ENCODE measurements at places on chromosomes 1 and 21. TPM values are rescaled to one million over a fixed set of nuclear protein-coding genes. Genes with fewer than 3 reads are reported as not detected.

- no peak for DNase-seq
These were observed 31.0 kb downstream of the FOXD2 start for GRCh38 chr1:47468709-47469389.

GRCh38 chr1:202143768-202144401, 652 bp downstream of the ARL8A start:
- DNase-seq, result no peak

DNA sequence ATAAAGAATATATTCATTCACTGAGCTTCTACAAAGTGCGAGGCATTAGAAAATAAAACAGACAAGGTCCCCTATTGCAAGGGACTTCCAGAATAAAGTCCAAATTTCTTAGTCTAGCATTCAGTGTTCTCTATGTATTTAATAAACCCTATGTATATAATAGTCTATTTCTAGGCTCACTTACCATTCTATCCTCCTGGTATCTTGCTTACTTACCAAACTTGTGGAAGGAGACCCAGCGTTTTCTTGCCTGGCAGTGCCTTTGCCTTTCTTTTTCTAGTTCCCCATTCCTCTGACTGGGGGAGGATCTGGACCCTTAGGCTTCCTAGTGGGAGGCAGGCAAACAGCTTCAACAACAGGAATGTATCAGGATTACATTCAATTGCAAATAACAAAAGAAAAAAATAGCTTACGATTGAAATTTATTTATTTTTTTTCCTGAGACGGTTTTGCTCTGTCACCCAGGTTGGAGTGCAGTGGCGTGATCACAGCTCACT, 690 bp upstream of the RNF19B start:
- DNase-seq, result no peak

PADI2 gene
- not detected for polyA plus RNA-seq

GRCh38 chr1:200674838-200675587, 5.3 kb upstream of the DDX59 start:
- DNase-seq, result no peak

DNA sequence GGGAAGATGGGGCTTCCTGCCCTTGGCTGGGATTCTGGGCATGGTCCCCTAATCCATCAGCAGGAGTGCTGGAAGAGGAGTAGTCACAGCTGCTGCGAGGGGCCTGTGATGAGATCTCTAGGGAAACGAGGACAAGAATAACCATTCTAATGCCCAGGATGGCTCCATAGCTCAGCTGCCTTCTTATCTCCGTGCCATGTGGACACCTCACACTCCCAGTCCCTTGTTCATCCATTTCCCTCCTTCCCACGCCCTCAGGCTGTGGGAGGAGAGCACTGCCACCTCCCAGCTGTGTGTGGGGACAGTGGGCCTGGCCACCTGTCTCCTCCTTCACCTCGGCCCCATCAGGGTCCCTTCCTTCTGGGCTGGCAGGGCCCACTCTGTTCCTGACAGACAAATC, 16.1 kb upstream of the ETV3 start:
- DNase-seq, result no peak

DNA sequence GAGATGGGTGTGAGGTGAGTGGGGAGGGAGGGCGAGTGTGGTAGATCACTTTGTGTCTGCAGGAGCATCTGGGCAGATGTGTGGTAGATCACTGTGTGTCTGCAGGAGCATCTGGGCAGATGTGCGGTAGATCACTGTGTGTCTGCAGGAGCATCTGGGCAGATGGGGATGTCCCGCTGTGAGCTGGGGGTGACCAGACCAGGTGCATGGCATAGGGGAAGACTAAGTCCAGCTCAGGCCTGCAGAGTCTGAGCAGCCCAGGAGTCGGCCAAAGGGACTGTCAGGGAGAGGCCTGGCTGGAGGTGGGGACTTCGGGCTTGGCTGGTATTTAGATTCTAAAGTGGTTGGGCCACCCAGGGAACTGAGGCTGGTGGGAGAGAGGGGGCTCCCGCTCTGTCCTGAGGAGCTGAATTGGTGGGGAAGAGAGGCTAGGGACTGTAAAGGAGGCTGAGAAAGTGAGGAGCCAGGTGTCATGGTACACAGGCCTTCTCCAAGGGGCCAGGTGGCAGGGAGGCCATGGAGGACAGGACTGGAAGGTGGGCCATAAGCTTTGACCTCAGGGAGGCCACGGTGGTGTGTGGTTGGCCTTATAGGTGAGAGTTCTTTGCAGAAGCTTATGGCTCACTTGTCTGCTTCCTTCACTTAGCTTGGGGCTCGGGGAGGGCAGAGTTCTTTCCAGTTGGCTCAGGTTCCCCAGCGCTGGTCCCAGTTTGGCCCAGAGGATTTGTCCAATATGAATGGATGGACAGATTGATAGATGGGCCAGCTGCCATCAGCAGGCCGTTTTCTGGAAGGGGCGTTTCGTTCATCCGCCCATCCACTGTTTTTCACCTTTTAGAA, 15.6 kb downstream of the ZNF362 start:
- no peak for DNase-seq

DARS2 gene
- polyA plus RNA-seq, result 25.1 TPM

TFF1 gene
- polyA plus RNA-seq, result not detected

DNA sequence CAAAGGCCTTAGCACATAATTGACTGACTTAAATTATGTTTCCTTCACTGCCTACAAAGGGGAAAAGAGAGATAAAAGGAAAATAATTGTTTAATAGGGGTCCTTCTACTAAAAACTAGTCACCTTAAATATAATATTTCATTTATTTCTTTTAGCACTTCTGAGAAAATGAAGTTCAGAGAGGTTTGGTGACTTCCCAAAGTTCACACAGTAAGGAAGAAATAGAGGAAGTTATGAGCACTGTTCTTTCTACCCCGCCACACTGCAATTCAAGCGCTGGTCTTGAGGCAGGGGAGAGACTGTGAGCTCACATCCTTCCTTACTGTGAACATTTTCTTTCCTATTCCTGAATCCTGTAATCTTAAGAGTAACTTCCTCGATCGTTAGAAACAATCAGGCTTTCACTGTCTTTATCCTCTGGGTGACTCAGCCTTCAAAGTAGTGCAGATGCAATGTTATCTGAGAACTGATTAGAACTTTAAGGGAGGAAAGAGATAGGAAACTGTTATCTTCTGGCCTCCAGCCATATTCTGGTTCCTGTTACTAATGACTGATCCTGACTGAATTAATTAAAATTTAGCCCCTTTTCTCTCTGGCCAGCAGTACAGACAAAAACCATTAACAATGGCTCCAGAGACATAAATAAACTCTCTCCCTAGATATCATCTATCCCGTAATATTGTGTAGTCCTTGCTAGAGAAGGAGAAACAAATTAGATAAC, 6.8 kb downstream of the RGS5 start:
- no peak for DNase-seq

DNA sequence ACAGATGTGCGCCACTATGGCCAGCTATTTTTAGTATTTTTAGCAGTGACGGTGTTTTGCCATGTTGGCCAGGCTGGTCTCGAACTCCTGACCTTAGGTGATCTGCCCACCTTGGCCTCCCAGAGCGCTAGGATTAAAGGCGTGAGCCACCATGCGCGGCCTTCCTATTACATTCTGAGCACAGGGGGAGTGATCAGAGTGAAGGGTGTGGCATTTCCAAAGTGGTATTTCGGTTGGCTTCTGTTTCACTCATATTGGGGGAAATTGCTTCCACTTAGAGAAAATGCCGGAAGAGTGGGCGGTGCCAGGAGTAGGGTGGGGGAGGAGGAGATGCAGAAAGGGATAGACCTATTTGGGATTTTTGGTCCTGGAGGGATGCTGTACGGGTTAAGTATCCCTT, 4.3 kb downstream of the PIK3CD start:
- DNase-seq, result no peak

DNA sequence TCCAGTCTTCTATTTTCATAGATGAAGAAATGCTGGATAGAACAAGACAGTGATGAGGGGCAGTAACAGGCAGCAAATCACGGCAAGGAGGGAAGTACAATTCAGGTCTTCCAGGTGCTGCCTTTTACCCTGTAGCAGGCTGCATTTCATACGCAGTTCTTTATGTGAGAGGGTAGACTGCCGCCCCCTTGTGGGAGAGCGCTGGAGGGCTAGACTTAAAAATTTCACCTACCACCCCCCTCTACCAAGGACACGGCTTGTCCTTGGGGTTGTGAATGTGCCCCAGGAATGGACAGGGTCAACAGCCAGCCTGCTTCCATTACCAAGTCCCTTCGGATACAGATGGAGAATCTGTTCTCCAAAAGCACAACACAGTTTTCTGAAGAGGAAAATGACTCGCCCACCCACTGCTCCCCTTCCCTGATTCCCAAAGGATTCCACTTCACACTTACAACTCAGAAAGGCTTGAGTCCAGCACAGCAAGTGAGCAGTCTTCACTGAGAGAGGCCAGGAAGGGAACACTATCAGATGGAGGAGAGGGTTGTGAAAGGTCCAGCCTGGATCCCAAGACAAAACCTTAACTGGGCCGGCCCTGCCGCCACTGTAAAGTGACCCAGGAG, 7.4 kb downstream of the WDR77 start:
- no peak for DNase-seq

DNA sequence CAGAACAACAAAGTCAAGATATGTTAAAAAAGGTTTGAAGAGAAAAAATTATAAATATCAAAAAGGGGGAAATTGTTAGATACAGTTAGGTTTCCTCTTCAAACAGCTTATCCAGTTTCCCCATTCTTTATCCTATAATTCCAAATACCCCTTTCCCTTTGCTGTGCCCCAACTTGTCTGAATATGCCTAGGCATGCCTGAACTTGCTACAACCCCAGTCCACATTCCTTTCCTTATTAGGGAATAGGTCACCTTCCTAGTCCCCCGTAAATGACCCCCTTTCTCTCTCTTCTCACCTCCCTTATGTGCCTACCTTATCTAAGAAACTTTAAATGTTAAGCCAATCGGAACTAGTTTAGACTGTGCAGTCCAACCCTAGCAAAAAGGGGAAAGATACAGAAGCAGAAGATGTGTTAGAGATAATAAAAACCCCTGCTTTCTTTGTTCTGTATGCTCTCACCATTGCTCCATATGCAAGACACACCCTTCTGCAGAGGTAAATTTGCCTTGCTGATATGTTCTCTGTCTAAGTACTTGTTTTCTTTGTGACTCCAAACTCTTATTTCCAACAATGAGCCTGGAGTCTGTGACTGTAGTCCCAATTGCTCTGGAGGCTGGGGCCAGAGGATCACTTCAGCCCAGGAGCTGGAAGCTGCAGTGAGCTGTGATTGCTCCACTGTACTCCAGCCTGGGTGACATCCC, 810.1 kb downstream of the PLA2G4A start:
- DNase-seq, result no peak

DNA sequence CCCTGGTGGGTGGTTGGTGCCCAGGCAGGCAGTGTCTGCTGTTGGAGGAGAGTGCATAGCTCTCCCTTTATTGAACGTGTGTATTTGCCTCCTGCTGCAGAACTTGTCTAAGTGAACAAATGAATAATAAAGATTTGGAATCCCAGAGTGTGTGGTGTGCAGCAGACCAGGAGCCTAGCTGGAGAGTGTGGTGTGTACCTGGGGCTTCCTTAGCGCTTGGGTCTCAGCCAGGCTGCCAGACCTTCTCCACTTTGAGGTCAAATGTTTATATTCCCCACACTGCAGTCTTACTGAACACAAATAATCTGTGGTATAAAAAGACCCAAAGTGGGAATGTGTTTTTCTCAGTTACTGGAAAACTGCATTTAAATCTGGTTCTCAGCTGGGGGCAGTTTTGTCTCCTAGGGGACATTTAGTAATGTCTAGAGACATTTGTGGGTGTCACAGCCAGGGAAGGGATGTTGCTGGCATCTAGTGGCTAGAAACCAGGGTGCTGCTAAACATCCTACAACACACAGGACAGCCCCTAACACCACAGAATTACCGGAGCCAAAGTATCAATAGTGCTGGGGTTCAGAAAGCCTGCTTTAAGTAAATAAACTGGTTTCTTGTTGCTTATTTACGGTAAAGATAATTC, 23.6 kb downstream of the SLC37A1 start:
- DNase-seq, result no peak

DNA sequence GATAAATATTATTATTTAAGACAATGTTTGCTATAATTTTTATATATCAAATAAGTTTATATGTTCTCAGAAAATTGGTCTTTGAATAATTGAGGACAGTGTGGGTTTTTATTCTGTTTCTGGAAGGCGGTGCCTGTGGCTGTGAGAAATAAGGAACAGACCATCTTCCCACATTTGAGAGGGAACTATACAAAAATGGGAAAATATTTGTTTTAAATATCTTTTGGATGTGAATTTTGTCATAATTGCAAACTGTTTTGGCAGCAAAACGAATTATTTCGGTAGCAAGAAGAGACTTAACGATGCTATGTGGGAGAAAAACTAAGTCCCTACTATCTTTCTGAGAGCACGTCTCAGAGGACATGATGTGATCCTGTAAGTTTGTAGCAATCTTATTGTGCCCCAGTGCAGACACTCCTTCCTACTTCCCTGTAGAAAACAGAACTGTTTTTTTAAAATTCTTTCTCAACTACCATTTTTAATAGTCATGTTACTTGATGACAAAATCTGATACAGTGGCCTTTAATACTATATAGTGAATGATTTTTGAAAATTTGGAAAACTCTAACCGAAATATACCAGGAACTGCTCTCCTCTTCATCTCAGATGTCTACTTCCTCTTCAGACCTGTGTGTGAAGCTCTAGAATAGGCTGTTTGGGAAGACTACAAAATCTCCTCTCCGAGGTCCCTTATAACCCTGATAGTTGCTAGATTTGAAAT, 25.4 kb downstream of the PTPRC start:
- DNase-seq, result no peak

TNFRSF4 gene
- polyA plus RNA-seq, result 0.24 TPM

MANEAL gene
- polyA plus RNA-seq, result 0.65 TPM

CLCA4 gene
- not detected for polyA plus RNA-seq

DNA sequence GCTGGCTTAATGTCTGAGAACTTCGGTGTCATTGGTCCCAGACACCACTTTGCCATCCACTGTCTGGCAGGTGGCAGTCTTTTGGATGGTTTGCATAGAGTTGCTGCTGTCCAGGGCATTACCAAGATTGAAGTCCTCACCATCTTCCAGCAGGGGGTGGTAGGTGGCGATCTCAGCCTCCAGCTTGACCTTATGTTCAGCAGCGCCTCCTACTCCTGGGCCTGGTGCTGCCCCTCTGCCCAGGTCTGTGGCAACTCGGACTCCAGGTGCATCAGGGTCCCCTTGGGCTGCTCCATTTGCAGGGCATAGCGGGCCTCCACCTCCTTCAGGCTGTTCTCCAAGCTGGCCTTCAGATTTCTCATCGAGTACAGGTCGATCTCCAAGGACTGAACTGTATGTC, 573.3 kb upstream of the NCAM2 start:
- no peak for DNase-seq

DNA sequence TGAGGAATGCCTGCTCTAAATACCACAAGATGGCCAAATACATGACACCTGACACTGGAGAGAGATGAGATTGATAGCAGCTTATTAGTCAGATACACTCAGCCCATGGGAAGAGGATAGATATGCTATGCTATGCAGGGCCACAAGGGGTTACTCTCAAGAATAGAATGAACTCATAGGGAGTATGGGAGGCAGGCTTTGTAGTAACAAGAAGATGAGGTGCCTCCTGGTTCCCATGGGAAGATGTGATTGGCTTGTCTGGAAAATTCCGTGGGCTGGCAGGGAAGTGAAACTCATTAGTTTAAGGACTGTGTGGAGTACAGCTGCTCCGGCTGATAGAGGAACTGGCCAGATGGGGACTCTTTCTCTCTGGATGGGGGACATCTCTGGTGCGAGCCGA, 16.5 kb downstream of the CCDC30 start:
- no peak for DNase-seq

- no peak for DNase-seq
These were observed 4.1 kb upstream of the TRAF3IP3 start for GRCh38 chr1:209751627-209752231.

Data from AG04450 (cell line).